ENCODE measurements at places on chromosomes 6 and 20.

GRCh38 chr6:11900662-11901598 is 111.2 kb upstream of the HIVEP1 start:
- no peak for DNase-seq

- DNase-seq: no peak
Observed at GRCh38 chr20:550611-551010, 7.0 kb upstream of the CSNK2A1 start.

- no peak for DNase-seq
Observed at GRCh38 chr6:165967810-165968407, 199.7 kb downstream of the TBXT start.

- no peak for DNase-seq
Observed at GRCh38 chr6:88402909-88403308, 236.8 kb upstream of the CNR1 start.

DNA sequence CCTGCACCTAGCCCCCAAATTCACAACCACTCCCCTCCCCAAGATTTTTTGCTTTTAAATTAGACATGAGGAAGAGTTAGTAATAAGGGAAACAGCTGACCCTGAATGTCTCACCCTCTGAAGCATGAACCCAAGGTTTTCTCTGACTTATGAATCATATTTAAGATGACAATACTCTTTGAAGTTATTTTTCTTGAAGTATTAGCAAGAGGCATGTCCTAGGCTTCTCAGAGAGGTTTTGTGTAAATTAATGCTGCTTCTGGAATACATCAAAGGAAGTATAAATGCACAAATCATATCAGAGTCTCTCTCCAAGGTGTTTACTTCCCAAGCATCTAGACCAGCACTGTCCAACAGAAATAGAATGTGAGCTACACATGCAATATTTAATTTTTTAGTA is 408.1 kb upstream of the MARCKS start:
- DNase-seq: no peak

- DNase-seq: no peak
Observed at GRCh38 chr20:34864216-34864615, 8.4 kb downstream of the GGT7 start.

- DNase-seq: no peak
Observed at GRCh38 chr6:7249391-7249790, 63.6 kb downstream of the SSR1 start.

DNA sequence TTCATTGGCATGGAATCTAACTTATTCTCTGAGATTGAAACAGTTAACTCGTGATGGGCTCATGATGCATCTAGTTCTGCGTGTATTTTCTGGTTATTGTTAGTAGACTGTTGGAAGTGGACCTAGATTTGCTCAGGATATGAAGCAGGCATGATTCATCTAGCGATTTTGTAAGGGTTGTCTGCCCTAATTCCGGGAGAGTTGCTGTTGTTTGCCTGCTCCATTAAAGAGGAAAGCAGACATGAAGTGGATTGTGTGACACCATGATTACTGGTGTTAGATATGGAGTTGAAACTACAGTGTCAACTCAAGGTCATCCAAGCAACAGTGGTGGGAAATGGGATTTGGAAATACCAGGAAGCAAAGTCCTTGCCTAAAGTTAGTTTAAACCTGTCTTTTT is 41.0 kb downstream of the SOX4 start:
- no peak for DNase-seq
